ENCODE measurements at places on chromosomes 13 and 19. TPM values are rescaled to one million over a fixed set of nuclear protein-coding genes. Genes with fewer than 3 reads are reported as not detected.

DNA sequence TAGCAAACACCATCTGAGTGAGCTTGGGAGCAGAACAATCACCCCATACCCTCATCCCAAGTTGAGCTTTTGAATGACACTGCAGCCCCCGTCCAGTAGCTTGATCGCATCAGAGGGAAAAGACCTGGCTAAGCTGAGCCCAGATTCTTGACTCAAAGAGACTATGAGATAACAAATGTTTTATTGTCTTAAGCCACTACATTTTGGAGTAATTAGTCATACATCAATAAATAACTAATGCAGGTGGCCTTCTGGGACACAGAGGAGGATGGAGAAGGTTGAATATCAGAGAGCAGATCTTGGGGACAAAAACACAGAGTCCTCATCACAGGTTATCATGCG, 24.6 kb upstream of the IGSF23 start:
- no peak for DNase-seq
- H3K27me3 ChIP-seq: no peaks in the 10 kb centered on the region
- H3K36me3 ChIP-seq: no peaks in the 10 kb centered on the region

DNA sequence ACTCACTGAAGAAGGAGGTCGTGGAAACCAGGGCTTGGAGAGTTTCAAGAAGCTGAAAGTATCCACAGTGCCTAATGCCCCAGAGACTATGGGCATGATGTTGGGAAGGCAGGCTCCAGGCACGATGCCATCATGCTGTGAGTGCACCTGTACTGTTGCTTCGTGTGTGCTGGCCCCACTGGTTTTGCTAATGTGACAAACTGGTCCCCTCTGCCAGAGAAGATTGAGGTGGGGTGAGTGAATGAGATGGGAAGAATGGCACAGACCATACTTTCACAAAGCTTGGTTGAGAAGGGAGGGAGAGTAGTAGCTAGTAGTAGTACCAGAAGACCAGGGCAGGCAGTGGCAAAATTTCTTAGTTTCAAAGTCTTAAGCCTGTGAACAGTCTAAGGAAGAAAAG, 19.0 kb upstream of the POP4 start:
- H3K4me1 ChIP-seq: no peaks in the 10 kb centered on the region
- no peak overlapping the region for H3K4me3 ChIP-seq
- no peaks in the 10 kb centered on the region for H3K36me3 ChIP-seq
- no peak for DNase-seq
- H3K27me3 ChIP-seq: peaks cover 5% of the 10 kb centered on the region
- no peak overlapping the region for H3K27ac ChIP-seq

GRCh38 chr19:926323-926588, 421 bp downstream of the ARID3A start:
- H3K27me3 ChIP-seq: no peaks in the 10 kb centered on the region
- H3K4me3 ChIP-seq: peak overlapping the region; percentile 96
- H3K36me3 ChIP-seq: peaks cover 21% of the 10 kb centered on the region
- no peak for DNase-seq
- peak overlapping the region; percentile 97 for H3K27ac ChIP-seq

DNA sequence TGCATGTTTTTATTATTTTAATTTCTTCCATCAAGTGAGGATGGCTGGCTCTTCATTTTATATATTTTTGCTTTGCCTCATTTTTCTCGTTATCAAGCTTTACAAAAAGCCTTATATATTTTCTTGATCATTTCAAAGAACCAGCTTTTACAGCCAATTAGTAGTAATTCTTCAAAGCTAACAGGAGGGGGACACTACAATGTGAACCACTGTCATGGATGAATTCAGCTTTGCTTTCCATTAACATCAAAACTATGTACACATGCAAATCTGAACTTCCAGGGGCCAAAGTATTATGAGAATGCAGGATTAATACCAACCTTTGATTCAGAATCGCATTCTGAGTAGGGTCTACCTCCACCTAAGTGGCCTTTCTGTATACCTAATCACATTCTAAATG, 11.1 kb downstream of the UQCRFS1 start:
- no peak overlapping the region for H3K27ac ChIP-seq
- H3K4me1 ChIP-seq: no peaks in the 10 kb centered on the region
- H3K4me3 ChIP-seq: no peak overlapping the region
- H3K27me3 ChIP-seq: no peaks in the 10 kb centered on the region
- DNase-seq: no peak
- peaks cover 6% of the 10 kb centered on the region for H3K36me3 ChIP-seq

- no peak overlapping the region for H3K4me3 ChIP-seq
- H3K36me3 ChIP-seq: no peaks in the 10 kb centered on the region
- no peaks in the 10 kb centered on the region for H3K4me1 ChIP-seq
- no peak overlapping the region for H3K27ac ChIP-seq
- no peak for DNase-seq
- no peaks in the 10 kb centered on the region for H3K27me3 ChIP-seq
Observed at GRCh38 chr13:34247596-34247995, 429.6 kb downstream of the RFC3 start.

DNA sequence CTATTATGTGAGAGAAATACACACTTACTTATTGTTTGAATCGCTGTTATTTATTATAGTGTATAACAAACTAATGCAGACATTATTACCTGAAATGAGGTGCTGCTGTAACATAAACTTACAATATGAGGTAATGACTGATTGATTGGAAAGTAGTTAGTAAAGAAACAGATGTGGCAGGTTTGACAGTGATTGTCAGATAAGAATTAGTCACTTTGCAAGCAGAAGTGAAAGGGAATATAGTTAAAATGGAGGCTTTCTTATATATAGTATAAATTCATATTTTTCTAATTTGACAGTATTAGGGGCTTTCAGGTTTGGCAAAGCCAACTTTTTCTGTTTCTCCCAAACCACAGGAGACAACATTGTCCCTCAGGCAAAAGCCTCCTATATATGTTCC, 20.6 kb downstream of the MIR17HG start:
- no peaks in the 10 kb centered on the region for H3K36me3 ChIP-seq
- DNase-seq: no peak
- H3K27ac ChIP-seq: no peak overlapping the region
- H3K4me1 ChIP-seq: no peaks in the 10 kb centered on the region
- no peak overlapping the region for H3K4me3 ChIP-seq
- H3K27me3 ChIP-seq: no peaks in the 10 kb centered on the region

- H3K4me1 ChIP-seq: no peaks in the 10 kb centered on the region
- no peaks in the 10 kb centered on the region for H3K36me3 ChIP-seq
- H3K27me3 ChIP-seq: no peaks in the 10 kb centered on the region
- no peak for DNase-seq
Observed at GRCh38 chr19:57671124-57671895, 2.6 kb downstream of the ZSCAN4 start.

GRCh38 chr13:109809216-109809932, 23.0 kb upstream of the IRS2 start:
- peaks cover 27% of the 10 kb centered on the region for H3K27me3 ChIP-seq
- H3K4me3 ChIP-seq: no peak overlapping the region
- H3K27ac ChIP-seq: no peak overlapping the region
- H3K4me1 ChIP-seq: no peaks in the 10 kb centered on the region
- peak; percentile 27 for DNase-seq

DNA sequence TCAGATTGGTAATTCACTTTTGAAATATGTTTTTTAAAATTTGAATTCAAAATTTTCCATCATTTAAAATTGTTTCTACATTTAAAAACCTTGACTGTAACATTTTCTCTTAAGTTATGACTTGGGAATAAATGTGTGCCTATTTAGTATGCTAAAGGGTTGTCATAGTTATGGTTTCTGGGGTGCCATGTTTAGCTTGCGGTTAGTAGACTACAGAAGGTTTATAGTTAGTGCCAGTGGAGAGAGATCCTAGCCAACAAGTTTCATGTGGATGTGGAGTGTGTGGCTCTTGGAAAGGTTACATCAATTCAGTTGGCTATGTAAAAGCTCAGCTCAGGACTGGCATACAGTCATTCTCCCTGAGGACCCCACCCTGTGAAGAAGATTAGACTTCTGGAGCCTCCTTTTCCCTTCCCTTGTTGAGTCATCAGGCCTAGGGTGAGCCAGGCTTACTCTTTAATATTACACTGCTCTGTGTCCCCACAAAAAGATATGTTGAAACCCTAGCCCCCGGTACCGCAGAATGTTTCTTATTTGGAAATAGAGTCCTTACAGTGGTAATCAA, 20.4 kb downstream of the LMO7 start:
- no peak overlapping the region for H3K27ac ChIP-seq
- no peak overlapping the region for H3K4me3 ChIP-seq
- H3K36me3 ChIP-seq: peaks cover 1% of the 10 kb centered on the region
- peak; percentile 39 for DNase-seq
- peaks cover 16% of the 10 kb centered on the region for H3K4me1 ChIP-seq
- H3K27me3 ChIP-seq: no peaks in the 10 kb centered on the region

DNA sequence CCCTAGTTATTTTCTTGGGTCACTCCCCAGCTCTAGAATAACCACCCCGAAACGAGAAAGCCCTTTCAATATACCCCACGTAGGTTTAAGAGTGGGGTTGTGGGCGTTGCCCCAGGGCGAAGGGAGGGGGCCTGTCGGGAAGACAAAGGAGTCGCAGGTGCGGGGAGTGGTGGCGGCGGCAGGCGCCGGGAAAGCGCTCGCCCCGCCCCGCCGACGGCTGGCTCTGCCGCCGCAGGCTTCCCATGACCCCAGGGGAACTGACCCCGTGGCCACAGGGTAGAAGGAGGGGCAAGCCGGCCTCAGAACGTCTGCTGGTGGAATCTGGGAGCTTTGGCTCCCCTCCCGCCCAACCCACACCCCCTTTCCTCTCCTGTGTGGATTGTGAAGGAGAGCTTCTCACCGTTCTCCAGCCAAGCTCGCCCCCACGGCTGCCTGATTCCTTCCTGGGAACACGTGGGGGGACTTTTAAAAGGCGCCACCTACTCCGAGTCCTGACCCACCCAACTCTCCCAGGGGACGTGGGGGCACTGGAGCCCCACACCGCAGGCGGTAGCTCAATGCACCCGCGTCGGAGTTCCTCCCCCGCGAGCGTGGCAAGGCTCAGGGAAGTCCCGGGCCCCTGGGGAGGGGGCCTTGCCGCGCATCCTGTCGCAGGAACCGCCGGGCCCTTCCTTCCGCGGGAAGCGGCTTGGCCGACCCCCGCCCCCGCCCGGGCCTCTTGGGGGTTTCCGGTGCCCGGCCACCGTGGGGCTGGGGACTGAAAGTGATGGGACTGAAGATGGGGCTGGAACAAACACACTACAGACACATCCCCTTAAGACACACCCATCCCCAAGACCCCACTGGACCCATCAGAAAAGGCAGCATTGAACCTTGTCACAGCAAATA, 5.5 kb downstream of the IER2 start:
- H3K4me1 ChIP-seq: peaks cover 13% of the 10 kb centered on the region
- DNase-seq: peak; percentile 76
- no peaks in the 10 kb centered on the region for H3K27me3 ChIP-seq
- peak overlapping the region; percentile 80 for H3K27ac ChIP-seq
- peaks cover 2% of the 10 kb centered on the region for H3K36me3 ChIP-seq

- H3K4me3 ChIP-seq: no peak overlapping the region
- H3K36me3 ChIP-seq: peaks cover 3% of the 10 kb centered on the region
- H3K27me3 ChIP-seq: peaks cover 50% of the 10 kb centered on the region
- no peak for DNase-seq
- no peaks in the 10 kb centered on the region for H3K4me1 ChIP-seq
Observed at GRCh38 chr19:1456121-1456900, 6.4 kb downstream of the APC2 start.

DNA sequence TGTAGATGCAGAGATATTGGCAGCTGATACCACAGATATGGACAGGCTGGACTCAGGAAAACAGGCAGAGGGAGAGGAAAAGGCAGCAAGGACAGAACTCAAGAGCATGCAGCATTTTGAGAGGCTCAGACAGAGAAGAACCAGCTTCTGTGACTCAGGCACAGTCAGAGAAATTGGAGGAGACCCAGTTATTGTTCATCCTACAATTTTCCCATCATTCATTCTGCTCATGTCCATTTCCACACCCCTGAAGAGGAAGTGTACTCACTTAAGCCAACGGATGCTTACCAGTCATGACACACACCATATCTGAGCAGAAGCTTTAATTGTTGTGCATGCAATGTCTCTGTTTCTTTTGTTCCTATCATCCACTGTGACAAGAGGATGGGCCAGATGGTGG, 359.8 kb upstream of the HTR2A start:
- DNase-seq: peak; percentile 93
- H3K4me3 ChIP-seq: no peak overlapping the region
- H3K36me3 ChIP-seq: no peaks in the 10 kb centered on the region
- no peaks in the 10 kb centered on the region for H3K4me1 ChIP-seq
- no peak overlapping the region for H3K27ac ChIP-seq
- H3K27me3 ChIP-seq: no peaks in the 10 kb centered on the region

Gene ZNF541
- total RNA-seq: not detected

Gene NCR1
- total RNA-seq: not detected

Gene LGI4
- not detected for total RNA-seq

Measured in IMR-90 (cell line).